ENCODE measurements at places on chromosomes 7 and 10.
A peak's percentile ranks its signal among the peaks of the same experiment; 100 is the strongest.

GRCh38 chr7:131015657-131015958, 281.6 kb upstream of the KLF14 start:
- no peak for DNase-seq

GRCh38 chr10:75592151-75592787, 160.8 kb downstream of the LRMDA start:
- no peak for DNase-seq

DNA sequence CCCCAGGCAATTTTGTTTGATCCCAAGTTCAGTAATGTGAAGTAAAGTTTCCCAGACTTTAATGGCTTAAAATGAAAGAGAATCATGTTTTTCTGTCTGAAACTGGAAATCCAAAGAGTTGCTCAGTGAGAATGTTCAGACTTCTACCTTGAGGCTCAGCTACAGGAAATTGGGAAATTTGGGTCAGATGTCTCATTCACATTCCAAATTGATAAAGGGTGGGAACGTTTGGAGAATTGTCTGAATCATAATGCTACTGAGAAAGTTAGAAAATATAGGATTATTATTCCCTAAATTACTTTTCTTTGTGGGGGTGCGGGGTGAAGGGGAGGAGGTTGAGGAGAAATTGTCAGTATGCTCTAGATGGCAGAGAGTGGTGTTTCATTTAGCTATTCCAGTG, 773.9 kb downstream of the LRMDA start:
- no peak for DNase-seq

GRCh38 chr10:88389456-88389855, 193.7 kb downstream of the RNLS start:
- peak; percentile 32 for DNase-seq

DNA sequence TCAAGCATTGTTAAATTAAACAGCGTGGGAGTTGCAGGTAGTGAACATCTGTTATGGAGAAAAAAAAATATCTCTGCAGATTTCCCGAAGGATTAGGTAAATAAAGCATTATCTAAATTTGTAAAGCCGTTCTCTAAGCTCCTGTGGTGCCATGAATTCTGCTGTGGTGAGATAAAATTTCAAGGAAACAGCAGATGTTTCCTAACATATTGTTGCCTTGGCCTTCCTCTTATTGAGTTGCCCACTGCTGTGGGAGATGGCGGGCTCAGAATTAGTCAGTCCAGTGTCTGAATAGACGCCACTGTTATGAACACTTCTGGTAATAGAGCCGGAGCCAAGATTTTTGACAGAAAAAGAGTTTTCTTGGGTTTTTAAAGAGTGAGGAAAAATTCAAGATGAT, 82.6 kb upstream of the ELMO1 start:
- no peak for DNase-seq

- DNase-seq: no peak
Observed at GRCh38 chr10:125502276-125502675, 180.7 kb downstream of the TEX36 start.

Data from AG04450 (cell line).